Stimulated activated naive CD8-positive, alpha-beta T cell treated with anti-CD3 and anti-CD28 coated beads, Interleukin-15, amount 100 ng/mL, for 72 hours (primary cell): ENCODE measurements at places on chromosomes 2 and 18.

GRCh38 chr2:16303273-16303577 is 362.4 kb downstream of the CYRIA start:
- no peak for DNase-seq

DNA sequence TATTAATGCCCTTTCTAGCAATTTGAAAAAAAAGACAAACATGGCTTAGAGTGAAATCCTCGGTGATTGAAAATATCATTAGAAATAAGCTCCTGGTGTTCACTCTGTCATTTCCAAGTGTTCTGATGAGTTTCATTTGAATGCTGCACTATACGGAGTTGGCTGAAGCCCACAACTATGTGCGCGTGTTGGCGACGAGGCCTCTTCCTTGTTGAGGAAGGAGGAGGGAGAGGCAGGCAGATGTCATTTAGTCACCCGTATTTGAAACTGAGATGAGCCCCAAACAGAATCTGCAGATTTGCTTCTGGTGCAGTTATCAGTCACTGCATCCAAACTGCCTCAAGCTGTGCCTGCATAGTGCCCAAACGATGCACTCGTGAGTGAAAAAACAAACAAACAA is 23.5 kb upstream of the SKOR2 start:
- no peak for DNase-seq

DNA sequence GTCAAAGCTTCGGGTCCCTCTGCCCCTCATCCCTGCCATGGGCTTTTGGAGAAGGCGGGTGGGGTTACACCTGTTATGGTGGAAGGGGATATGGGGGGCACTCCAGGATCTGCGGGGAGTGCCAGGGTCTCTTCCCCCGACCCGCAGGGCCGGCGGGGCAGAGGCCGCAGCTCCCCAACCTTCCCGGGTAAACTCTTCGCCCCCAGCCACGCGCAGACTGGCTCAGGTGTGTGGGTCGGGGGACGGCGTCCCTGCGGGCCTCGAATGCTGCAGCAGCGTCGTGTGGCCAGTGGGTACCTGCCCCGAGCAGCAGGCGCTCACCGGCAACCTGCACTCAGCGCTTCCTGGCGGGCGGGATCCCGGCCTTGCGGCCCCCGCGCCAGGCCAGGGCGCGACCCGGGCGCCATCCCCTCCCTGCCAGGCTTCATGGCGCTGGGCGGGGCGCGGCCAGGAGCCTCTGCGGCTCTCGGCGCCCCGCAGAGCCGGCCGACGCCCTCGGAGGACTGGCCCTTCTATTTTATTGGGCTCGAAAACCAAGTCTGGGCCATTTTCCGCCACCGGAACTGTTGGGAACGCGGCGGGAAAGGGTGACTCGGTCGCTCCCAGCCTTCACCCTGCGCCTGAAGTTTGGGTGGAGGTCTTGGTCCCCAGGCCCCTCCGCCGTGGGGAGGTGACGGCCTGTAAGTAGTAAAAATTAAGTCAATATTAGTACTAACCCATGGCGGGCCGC is 4.5 kb downstream of the GBX2 start:
- no peak for DNase-seq

- peak; percentile 52 for DNase-seq
Measured at GRCh38 chr2:120206022-120206581, 17.1 kb downstream of the TMEM185B start.

- DNase-seq, result no peak
Measured at GRCh38 chr2:14558335-14558919, 74.1 kb upstream of the LRATD1 start.

- no peak for DNase-seq
Measured at GRCh38 chr2:151996243-151997003, 102.4 kb downstream of the CACNB4 start.

DNA sequence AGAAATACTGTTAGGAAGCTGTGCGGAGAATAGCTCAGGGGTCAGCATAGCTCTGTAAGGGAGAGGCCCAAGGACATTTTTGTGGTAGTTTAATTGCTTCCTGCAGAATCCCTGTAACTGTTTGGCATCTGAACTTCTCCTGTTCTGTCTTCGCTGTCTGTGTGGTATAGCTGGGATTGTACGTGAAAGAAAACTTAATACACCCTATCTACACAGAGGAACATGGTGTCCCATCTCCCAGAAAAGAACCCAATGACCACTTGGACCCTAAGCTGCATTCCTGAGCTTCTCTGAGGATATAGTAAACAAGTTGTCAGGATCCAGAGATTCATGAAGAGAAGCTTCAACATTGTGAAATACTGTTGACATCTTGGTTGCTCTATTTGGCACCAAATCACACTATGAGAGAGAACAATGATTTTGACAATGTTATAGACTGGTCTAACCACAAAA is 81.3 kb downstream of the CDC42EP3 start:
- no peak for DNase-seq

GRCh38 chr2:32284321-32284720 is 6.6 kb downstream of the YIPF4 start:
- no peak for DNase-seq

DNA sequence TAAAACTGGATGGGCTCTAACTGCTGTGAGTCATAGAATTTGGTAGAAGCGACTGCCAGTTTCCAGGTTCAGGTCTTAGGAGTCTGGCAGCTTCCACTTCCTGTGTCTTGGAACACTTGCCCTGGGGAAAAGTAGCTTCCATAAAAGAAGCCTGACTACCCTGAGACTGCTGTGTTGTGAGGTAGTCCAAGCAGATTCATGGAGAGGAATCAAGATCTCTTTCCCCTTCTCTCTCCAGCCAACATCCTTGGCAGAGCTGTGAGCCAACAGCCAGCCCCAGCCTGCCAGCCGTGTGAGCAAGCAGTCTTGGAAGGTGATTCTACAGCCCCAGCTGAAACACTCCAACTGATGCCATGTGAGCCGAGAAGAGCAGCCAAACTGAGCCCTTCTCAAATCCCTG is 33.7 kb downstream of the SLC20A1 start:
- DNase-seq, result no peak

GRCh38 chr18:25228410-25228809 is 123.6 kb downstream of the ZNF521 start:
- no peak for DNase-seq

- no peak for DNase-seq
Measured at GRCh38 chr2:172287605-172288315, 139.6 kb upstream of the ITGA6 start.

DNA sequence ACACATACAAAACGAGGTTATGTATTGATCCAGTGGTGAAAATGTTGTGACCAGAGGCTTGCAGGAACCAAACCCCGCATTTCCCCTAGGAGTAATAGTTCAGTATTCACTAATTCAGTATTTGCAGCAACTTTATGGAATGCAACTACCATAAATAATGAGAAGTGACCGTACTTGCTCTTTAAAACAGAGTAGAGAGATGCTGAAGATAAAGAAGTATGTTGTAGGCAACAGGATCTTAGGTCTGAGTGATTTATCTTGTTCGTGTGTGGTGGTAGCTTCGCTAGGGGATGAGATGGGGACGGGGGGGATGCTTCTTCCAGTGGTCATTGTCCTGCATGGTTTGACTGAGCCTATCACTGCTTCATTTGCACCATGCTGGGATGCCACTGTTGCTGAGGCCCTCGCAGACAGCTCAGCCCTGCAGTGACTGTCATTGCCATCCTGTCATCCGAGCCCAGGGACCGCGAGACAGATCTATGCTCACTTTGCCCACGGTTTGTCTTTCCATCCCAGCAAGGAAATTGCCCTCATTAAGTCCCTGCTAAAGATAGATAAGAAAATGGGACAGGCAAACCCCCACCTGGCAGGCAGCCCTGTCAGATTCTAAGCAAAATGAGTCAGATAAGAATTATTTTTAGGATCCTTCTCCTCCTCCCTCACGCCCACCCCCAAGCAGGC is 181.3 kb downstream of the CTIF start:
- DNase-seq, result no peak

- no peak for DNase-seq
Measured at GRCh38 chr18:59606193-59607077, 90.8 kb downstream of the CCBE1 start.

GRCh38 chr2:126175222-126175621 is 480.7 kb upstream of the GYPC start:
- DNase-seq, result no peak

DNA sequence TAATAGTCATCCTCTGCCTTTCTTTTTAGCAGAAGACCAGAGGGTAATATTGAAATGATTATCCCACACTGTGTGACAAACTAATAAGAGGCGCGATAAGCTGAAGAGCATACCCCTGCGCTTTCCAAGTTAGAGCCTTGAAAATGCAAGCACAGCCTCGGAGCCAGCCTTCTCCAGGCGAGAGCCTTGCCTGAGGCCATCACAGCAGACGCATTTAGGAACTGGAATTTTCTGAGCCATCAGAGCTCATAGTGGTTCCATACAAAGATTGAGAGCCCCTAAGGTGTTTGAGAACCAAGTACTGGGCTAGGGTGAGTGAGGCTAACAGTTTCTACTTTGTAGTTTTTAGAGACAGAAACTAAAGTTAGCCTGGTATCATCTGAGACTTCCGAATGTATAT is 19.9 kb downstream of the PSMG2 start:
- no peak for DNase-seq

- no peak for DNase-seq
Measured at GRCh38 chr2:120880381-120880780, 144.7 kb downstream of the GLI2 start.

DNA sequence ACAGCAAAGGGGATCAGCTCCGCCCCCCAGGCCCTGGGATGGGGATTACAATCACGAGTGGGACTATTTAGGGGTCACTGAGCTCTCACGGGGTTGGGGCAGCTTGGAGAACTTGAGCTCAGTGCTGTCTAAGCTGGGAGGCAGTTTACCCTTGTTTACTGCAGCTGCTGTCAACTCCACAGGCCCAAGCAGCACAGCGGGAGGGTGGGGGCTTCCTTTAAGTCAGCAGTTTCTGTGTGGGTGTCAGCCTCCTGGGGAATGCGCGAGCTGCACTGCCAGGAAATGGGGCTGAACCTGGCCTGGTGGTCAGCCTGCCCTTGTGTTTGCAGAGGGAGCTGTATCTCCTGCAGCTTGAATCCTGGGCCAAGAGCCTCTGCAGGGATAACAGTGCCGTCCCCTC is 29.8 kb downstream of the TOGARAM2 start:
- peak; percentile 34 for DNase-seq

DNA sequence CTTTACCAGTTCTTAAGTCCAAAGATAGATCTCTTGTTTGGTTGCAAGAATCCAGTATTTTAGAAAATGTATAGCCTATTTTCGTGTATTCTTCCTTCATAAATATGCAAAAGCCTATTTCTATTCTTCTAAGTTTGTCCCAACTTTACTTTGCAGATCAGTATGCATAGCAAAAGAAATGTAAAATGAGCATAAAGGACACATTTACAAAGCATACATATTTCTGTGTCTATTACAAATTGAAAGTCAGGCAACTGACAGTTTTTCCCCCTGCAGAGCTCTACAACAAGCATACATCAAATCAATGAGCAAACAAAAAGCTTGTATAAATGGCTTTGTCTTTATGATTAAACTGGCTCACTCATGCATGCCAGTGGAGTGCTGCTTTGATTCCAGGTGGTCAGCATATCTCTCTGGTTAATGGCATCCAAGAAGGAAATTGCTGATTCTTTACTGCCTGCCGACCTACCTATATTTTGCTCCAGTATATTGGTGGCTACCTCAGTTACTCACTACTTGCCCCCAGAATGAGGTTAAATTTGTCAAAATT is 10.0 kb upstream of the VPS54 start:
- DNase-seq, result no peak

DNA sequence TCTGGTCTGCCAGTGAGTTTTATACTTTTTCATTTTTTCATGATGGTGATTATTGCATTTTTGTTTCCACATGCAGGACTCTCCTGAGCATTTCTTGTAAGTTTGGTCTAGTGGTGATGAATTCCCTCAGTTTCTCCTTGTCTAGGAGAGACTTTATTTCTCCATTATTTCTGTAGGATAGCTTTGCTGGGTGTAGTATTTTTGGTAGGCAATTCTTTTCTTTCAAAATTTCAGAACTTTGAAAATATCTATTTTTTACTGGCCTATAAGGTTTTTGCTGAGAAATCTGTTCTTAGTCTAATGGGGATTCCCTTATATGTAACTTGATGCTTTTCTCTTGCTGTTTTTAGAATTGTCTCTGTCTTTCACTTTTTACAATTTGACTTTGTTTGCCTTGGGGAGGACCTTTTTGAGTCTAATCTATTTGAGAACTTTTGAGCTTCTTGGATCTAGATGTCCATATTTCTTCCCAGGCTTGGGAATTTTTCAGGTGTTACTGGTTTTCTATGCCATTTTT is 149.1 kb downstream of the UBR3 start:
- DNase-seq, result no peak

- DNase-seq, result peak; percentile 40
Measured at GRCh38 chr2:96156926-96157648, 11.8 kb upstream of the DUSP2 start.

- no peak for DNase-seq
Measured at GRCh38 chr2:97676620-97677019, 7.1 kb downstream of the C2orf92 start.

DNA sequence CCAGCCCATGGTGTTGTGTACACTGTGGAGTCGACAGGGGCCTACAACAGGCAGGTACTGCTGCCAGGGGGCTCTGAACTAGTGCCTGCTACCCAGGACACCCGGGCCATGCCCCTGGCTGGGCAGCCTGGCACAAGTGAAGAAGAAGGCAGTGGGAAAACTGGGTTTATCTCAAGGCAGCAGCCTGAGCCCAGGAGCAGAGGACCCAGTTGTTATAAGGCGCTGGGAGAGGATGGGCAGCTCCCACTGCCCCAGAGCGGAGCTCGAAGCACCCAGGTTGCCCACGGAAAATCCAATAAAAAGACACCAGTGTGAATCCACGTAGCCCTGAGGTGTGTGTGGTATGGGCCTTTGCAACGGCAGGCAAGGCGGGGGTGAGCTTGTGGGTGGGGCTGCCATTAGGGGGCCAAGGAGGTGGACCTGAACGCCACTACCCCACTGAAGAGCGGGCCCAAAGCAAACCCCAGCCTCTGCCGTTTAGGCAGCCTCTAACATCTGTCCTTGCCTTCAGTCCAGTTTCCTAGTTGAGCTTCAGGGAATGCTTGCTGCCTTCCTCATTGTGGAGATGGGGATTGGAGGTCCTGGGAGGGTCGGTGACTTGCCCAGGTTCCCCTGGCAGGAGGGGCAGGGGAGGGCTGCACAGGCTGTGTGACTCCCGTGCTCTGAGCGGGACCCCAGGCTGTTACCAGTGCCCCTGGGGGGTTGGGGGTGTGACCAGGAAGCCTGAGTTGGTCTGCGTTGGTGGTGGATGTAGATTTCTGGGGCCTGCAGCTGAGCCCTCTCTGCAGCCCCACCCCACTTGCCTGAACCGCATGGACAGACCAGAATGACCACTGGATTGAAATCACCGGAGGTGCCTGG is 16.0 kb downstream of the ARID5A start:
- no peak for DNase-seq

GRCh38 chr2:96568094-96568493 is 31.5 kb downstream of the ARID5A start:
- DNase-seq, result no peak
